ENCODE measurements at places on chromosomes 2 and 18. TPM values are rescaled to one million over a fixed set of nuclear protein-coding genes. Genes with fewer than 3 reads are reported as not detected.

GRCh38 chr2:158788951-158789350 is 6.2 kb upstream of the DAPL1 start:
- H3K4me1 ChIP-seq, result no peaks in the 10 kb centered on the region
- H3K4me3 ChIP-seq, result no peak overlapping the region
- no peaks in the 10 kb centered on the region for H3K36me3 ChIP-seq
- peaks cover 5% of the 10 kb centered on the region for H3K27me3 ChIP-seq

DNER gene
- total RNA-seq, result not detected

DNA sequence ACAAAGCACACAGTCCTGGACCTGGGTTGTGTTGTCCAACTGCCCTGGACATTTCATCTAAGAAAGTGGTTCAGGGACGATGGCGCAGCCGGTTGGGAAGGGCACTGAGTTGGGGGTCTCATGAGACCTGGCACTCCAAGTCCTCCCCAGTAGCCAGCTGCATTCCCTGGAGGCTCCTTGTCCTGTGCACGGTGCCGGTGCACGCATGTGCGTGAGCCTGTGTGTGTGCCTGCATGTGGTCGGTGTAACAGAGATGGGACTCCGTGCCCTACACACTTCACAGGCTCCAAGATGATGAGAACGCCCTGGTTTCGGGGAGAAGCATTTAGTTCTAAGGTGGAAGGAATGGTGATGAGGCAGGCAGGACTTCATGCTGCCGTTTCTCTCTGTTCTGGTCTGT is 124.9 kb upstream of the PXDN start:
- no peak overlapping the region for H3K4me3 ChIP-seq
- peaks cover 24% of the 10 kb centered on the region for H3K27me3 ChIP-seq
- H3K4me1 ChIP-seq, result no peaks in the 10 kb centered on the region
- H3K36me3 ChIP-seq, result no peaks in the 10 kb centered on the region

GRCh38 chr2:10435820-10436204 is 12.3 kb downstream of the ODC1 start:
- peaks cover 8% of the 10 kb centered on the region for H3K36me3 ChIP-seq
- no peak overlapping the region for H3K27ac ChIP-seq
- H3K4me3 ChIP-seq, result no peak overlapping the region
- DNase-seq, result no peak
- peaks cover 4% of the 10 kb centered on the region for H3K27me3 ChIP-seq
- H3K4me1 ChIP-seq, result peaks cover 16% of the 10 kb centered on the region

- no peak overlapping the region for H3K4me3 ChIP-seq
- H3K27ac ChIP-seq, result no peak overlapping the region
- H3K36me3 ChIP-seq, result peaks cover 11% of the 10 kb centered on the region
- DNase-seq, result no peak
- no peaks in the 10 kb centered on the region for H3K4me1 ChIP-seq
Measured at GRCh38 chr2:241136191-241136590, 13.1 kb downstream of the PASK start.

CCBE1 gene
- total RNA-seq, result not detected

- H3K27me3 ChIP-seq, result no peaks in the 10 kb centered on the region
- H3K4me3 ChIP-seq, result no peak overlapping the region
- no peak overlapping the region for H3K27ac ChIP-seq
- H3K4me1 ChIP-seq, result no peaks in the 10 kb centered on the region
- H3K36me3 ChIP-seq, result peaks cover 4% of the 10 kb centered on the region
Measured at GRCh38 chr2:185919155-185919554, 180.6 kb downstream of the FSIP2 start.

GRCh38 chr18:37847544-37847943 is 281.9 kb upstream of the CELF4 start:
- no peak overlapping the region for H3K4me3 ChIP-seq
- H3K27ac ChIP-seq, result no peak overlapping the region
- DNase-seq, result no peak
- no peaks in the 10 kb centered on the region for H3K4me1 ChIP-seq

ABCA12 gene
- not detected for total RNA-seq

DNA sequence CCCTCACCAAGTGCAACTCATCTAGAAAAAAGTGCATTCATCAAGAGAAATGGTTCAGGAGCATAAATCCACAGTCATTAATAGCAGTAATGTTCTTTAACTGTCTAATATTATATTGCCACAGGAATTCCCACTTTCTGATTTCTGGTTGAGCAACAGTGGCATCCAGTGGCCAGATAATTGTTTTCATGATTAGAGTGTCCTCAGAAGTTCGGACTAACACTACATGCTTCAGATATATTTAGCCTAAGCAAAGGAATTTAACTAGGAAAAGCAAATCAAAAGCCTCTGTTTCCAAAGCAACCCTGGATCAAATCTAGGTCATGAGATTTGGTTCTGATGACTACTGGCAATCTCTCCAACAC is 9.8 kb upstream of the ERBB4 start:
- H3K36me3 ChIP-seq, result no peaks in the 10 kb centered on the region
- H3K27me3 ChIP-seq, result no peaks in the 10 kb centered on the region
- H3K4me3 ChIP-seq, result no peak overlapping the region
- DNase-seq, result no peak
- H3K27ac ChIP-seq, result no peak overlapping the region

GRCh38 chr18:46555724-46556123 is 101.3 kb downstream of the LOXHD1 start:
- H3K4me1 ChIP-seq, result no peaks in the 10 kb centered on the region
- no peak overlapping the region for H3K27ac ChIP-seq
- H3K36me3 ChIP-seq, result no peaks in the 10 kb centered on the region
- no peaks in the 10 kb centered on the region for H3K27me3 ChIP-seq
- no peak overlapping the region for H3K4me3 ChIP-seq

ACVR1C gene
- 1.0 TPM for total RNA-seq

- H3K36me3 ChIP-seq, result no peaks in the 10 kb centered on the region
- H3K4me3 ChIP-seq, result no peak overlapping the region
Measured at GRCh38 chr2:1866402-1867111, 122.2 kb upstream of the PXDN start.

DNA sequence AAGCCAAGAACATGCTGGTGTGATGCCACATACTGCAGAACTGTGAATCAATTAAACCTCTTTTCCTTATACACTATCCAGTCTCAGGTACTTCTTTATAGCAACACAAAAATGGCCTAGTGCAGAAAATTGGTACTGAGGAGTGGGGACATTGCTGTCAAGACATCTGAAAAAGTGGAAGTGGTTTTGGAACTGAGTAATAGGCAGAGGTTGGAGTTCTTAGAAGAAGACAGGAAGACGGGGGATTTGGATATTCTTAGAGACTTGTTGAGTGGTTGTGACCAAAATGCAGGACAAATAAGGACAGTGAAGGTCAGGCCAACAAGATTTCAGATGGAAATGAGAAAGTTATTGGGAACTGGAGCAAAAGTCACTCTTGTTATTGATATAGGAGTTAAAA is 31.3 kb upstream of the CDH2 start:
- no peak overlapping the region for H3K27ac ChIP-seq
- no peak overlapping the region for H3K4me3 ChIP-seq
- no peak for DNase-seq
- H3K36me3 ChIP-seq, result no peaks in the 10 kb centered on the region
- no peaks in the 10 kb centered on the region for H3K4me1 ChIP-seq

DNA sequence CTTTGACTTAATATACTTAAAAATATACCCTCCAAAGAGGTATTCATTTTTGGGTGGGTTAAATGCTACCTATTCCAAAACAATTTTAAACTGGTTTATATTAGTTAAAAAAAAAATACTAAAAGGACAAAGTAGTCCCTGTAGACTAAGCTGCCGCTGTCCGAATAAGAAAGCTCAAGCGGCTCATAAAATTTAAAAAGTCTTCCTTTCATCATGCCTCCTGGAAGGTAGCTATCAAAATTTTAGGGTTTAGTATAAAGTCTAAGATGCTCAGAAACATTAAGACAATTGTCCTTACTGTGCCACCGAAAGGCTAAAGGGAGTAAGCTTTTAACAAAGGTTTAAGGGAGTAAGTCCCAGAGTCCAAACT is 440 bp upstream of the UGGT1 start:
- no peaks in the 10 kb centered on the region for H3K27me3 ChIP-seq
- DNase-seq, result no peak
- H3K4me3 ChIP-seq, result peak overlapping the region; percentile 90
- peaks cover 26% of the 10 kb centered on the region for H3K4me1 ChIP-seq
- H3K36me3 ChIP-seq, result peaks cover 17% of the 10 kb centered on the region

DNA sequence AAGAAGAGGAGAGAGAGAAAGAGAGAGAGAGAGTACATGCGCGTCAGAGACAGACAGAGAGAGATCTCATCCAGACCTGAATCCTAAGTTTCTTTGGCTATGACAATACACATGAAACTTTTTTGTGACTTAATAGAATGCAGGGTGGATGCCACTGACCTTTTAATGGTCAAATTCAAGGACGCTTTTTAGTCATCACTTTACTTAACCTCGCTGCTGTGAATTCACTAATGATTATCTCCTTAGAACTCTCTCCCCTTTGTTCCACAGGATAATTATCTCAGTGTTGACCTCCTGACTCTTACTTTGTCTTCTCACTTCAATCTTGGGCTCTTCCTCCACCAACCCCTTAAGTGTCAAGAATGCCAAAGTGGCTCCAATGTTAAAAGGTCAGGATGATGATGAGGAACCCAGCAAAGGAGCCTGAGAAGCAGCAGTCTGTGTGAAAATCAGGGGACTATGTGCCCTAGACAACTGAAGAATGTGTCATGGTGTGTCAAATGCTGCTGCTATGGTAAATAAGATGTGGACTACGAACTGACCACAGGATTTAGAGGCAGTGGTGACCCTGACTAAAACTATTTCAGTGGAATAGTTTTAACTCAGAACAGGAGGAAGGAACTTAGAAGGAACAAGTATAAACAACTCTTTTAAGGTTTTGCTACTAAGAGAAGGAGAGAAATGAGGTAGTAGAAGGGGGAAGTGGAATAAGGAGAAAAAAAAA is 382.1 kb downstream of the ZEB2 start:
- peaks cover 1% of the 10 kb centered on the region for H3K4me1 ChIP-seq
- no peak overlapping the region for H3K4me3 ChIP-seq
- H3K36me3 ChIP-seq, result peaks cover 26% of the 10 kb centered on the region
- no peak for DNase-seq
- no peak overlapping the region for H3K27ac ChIP-seq

DNA sequence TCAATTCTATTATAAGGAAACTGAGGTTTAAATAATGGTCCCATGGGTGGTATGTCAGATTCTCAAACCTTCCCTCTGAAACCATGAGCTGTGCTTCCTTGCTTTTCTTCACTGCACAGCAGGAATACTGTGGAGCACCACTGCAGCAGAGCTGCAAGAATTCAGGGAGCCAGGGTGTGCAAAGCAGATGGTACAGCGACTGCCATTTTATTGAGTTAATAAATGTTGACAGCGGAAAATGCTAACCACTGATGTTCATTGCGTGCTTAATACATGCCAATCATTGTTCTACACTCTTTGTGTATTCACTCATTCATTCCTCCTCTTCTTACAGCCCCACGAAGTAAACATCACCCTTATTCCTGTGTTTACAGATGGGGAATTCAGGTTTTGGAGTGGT is 152.2 kb upstream of the THSD7B start:
- no peak overlapping the region for H3K27ac ChIP-seq
- no peaks in the 10 kb centered on the region for H3K27me3 ChIP-seq
- DNase-seq, result no peak
- H3K4me1 ChIP-seq, result no peaks in the 10 kb centered on the region
- H3K36me3 ChIP-seq, result no peaks in the 10 kb centered on the region

PLA2R1 gene
- total RNA-seq, result not detected

DNA sequence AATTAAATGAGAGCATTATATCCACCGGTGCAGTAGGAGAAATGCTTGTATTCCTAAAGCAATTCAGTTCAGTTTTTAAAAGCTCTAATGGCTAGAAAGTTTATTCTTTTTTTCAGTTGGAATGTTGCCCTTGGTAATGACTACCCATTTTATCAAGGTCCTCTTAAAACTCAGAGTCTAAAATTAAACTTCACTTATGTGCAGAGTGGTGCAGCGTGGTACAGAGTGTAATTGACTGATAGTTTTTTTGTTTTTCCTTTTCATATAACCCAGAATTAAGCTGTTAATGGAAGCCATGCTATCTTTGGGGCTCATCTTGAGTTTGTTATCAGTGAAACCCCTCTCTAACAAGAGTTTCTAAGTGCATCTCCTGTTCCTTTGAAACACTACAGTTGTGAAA is 21.4 kb downstream of the NCOA1 start:
- no peak overlapping the region for H3K27ac ChIP-seq
- peak overlapping the region; percentile 22 for H3K4me3 ChIP-seq
- DNase-seq, result no peak
- H3K36me3 ChIP-seq, result peaks cover 7% of the 10 kb centered on the region

TFCP2L1 gene
- total RNA-seq, result 0.06 TPM

DNA sequence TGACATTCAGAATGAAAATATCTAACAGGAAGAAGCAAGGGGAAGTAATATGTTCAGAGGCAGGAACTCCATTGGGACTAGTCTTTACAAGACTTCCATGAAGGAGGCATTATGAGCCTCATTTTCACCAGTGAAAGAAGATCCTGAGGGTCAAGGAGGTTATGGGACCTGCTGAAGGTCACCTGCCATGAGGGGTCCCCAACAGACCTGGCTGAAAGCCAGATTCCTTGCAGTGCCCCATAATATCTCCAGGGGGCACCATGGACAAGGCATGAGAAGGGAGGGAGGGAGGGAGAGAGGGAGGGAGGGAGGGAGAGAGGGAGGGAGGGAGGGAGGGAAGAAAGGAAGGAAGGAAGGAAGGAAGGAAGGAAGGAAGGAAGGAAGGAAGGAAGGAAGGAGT is 27.9 kb downstream of the XDH start:
- no peaks in the 10 kb centered on the region for H3K36me3 ChIP-seq
- peaks cover 8% of the 10 kb centered on the region for H3K4me1 ChIP-seq
- no peak for DNase-seq
- H3K27me3 ChIP-seq, result peaks cover 6% of the 10 kb centered on the region
- no peak overlapping the region for H3K27ac ChIP-seq

GRCh38 chr2:159903443-159904126 is 105.6 kb upstream of the CD302 start:
- H3K4me1 ChIP-seq, result peaks cover 46% of the 10 kb centered on the region
- H3K27ac ChIP-seq, result peak overlapping the region; percentile 96
- H3K27me3 ChIP-seq, result no peaks in the 10 kb centered on the region
- H3K36me3 ChIP-seq, result peaks cover 15% of the 10 kb centered on the region
- peak; percentile 63 for DNase-seq

GRCh38 chr2:239348563-239349452 is 52.0 kb downstream of the HDAC4 start:
- no peak for DNase-seq
- no peaks in the 10 kb centered on the region for H3K4me1 ChIP-seq
- H3K36me3 ChIP-seq, result peaks cover 6% of the 10 kb centered on the region
